ENCODE measurements at places on chromosomes 6 and 20.
A peak's percentile ranks its signal among the peaks of the same experiment; 100 is the strongest.

- no peak overlapping the region for H3K4me3 ChIP-seq
- no peak for DNase-seq
- H3K27ac ChIP-seq: no peak overlapping the region
- no peaks in the 10 kb centered on the region for H3K36me3 ChIP-seq
- peaks cover 27% of the 10 kb centered on the region for H3K27me3 ChIP-seq
These were observed 15.3 kb upstream of the TUBB2B start for GRCh38 chr6:3242768-3243167.

- peaks cover 62% of the 10 kb centered on the region for H3K27me3 ChIP-seq
- peak; percentile 21 for DNase-seq
- H3K4me3 ChIP-seq: no peak overlapping the region
- no peaks in the 10 kb centered on the region for H3K4me1 ChIP-seq
- H3K27ac ChIP-seq: no peak overlapping the region
- no peaks in the 10 kb centered on the region for H3K36me3 ChIP-seq
These were observed 34.1 kb upstream of the HLA-DQB1 start for GRCh38 chr6:32700391-32701040.

DNA sequence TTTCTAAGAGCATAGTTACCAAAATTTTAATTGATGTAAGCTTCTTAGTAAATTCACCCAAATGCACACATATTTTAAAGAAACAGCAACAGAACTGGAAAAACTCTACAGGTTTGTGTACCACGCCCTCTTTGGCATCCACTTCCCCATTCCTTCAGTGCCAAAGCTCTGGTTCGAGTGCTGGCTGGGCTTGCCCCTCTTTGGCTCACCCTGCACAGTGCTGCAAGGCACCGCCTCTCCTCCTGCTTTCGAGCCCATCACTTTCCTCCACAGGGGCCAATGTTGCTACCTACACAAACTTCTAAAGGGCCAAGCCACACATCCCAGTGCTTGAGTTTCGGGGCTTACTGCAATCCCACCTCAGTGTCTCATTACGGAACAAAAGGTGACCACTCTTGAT, 9.6 kb downstream of the LRP11 start:
- no peaks in the 10 kb centered on the region for H3K27me3 ChIP-seq
- no peak overlapping the region for H3K4me3 ChIP-seq
- peaks cover 18% of the 10 kb centered on the region for H3K4me1 ChIP-seq
- no peak for DNase-seq
- H3K27ac ChIP-seq: no peak overlapping the region

DNA sequence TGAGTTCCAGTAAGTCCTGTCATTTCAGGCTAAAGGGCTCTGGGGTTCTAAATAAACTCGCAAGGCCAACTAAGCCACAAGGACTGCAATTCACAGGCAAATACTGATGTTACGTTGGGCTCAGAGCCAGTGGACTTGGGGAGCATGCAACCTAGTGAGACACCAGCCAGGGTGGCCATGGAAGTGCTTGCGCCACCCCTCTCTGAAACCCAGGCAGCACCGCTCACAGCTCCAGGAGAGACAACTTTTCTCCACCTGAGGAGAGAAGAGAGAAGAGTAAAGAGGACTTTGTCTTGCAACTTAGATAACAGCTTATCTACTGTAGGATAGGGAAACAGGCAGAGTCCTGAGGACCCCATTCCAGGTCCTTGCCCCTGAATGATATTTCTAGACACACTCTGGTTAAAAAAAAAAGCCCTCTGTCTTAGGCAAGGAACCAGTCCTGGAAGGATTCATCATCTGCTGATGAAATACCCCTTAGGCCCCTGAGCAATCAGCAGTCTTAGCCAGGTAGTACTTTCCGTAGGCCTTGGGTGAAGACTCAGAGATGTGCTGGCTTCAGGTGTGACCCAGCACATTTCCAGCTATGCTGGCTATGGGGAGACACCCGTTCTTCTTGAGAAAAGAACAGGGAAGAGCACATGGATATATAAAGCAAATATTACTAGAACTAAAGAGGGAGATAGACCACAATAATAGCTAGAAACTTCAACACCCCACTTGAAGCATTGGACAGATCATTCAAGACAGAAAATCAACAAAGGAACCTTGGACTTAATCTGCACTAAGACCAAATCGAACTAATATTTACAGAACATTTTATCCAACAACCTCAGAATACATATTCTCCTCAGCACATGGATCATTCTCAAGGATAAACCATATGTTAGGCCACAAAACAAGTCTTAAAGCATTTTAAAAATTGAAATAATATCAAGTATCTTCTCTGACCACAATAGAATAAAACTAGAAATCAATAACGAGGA, 31.5 kb upstream of the TBC1D32 start:
- no peaks in the 10 kb centered on the region for H3K4me1 ChIP-seq
- no peak overlapping the region for H3K27ac ChIP-seq
- no peaks in the 10 kb centered on the region for H3K27me3 ChIP-seq
- no peak for DNase-seq
- H3K4me3 ChIP-seq: no peak overlapping the region

DNA sequence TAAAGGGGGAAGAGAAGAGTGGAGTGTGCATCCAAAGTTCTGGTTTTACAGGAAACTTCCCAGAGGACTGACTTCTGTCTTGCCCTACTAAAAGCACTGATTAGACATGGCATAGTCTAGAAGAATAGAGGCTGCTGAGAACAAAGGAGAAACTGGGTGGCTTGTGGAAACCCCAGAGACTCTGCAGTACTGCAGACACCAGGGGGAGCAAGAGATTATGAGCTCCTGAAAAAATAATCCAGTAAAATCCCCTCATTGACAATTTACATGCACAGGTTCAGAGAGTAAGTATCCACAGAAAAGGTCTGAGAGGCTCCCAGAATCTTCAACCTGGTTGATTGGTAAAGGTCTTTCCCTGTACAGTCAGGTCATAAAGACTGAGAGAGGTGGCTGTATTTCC, 48.7 kb upstream of the CLVS2 start:
- H3K27me3 ChIP-seq: no peaks in the 10 kb centered on the region
- DNase-seq: no peak
- H3K36me3 ChIP-seq: no peaks in the 10 kb centered on the region
- H3K27ac ChIP-seq: no peak overlapping the region
- no peak overlapping the region for H3K4me3 ChIP-seq

- no peak for DNase-seq
- H3K27me3 ChIP-seq: no peaks in the 10 kb centered on the region
- H3K36me3 ChIP-seq: peaks cover 5% of the 10 kb centered on the region
- no peak overlapping the region for H3K4me3 ChIP-seq
These were observed 21.7 kb downstream of the KIZ start for GRCh38 chr20:21147593-21147992.

- DNase-seq: no peak
- no peaks in the 10 kb centered on the region for H3K27me3 ChIP-seq
- no peak overlapping the region for H3K27ac ChIP-seq
- H3K4me3 ChIP-seq: no peak overlapping the region
- H3K36me3 ChIP-seq: no peaks in the 10 kb centered on the region
These were observed 82.9 kb upstream of the SCAF8 start for GRCh38 chr6:154650351-154650750.

GRCh38 chr6:152978058-152978457, 4.8 kb downstream of the FBXO5 start:
- peaks cover 11% of the 10 kb centered on the region for H3K4me1 ChIP-seq
- H3K27me3 ChIP-seq: no peaks in the 10 kb centered on the region
- DNase-seq: no peak
- no peak overlapping the region for H3K4me3 ChIP-seq

- DNase-seq: no peak
- H3K4me3 ChIP-seq: no peak overlapping the region
- no peaks in the 10 kb centered on the region for H3K27me3 ChIP-seq
- H3K27ac ChIP-seq: no peak overlapping the region
- peaks cover 7% of the 10 kb centered on the region for H3K4me1 ChIP-seq
These were observed 110.7 kb upstream of the SMLR1 start for GRCh38 chr6:130716466-130716865.

- no peak overlapping the region for H3K27ac ChIP-seq
- no peaks in the 10 kb centered on the region for H3K4me1 ChIP-seq
- no peak for DNase-seq
- no peaks in the 10 kb centered on the region for H3K27me3 ChIP-seq
- H3K36me3 ChIP-seq: no peaks in the 10 kb centered on the region
These were observed 395.3 kb downstream of the TBC1D32 start for GRCh38 chr6:120938876-120939472.
